Left ventricle myocardium superior (tissue), 1 donor: ENCODE measurements at places on chromosomes 4 and X. TPM values are rescaled to one million over a fixed set of nuclear protein-coding genes. Genes with fewer than 3 reads are reported as not detected.

The TLR1 gene
- 5.0 TPM for total RNA-seq

- no peak for DNase-seq
Measured at GRCh38 chrX:9573282-9574106, 108.6 kb downstream of the TBL1X start.

- no peak for DNase-seq
Measured at GRCh38 chr4:71553605-71554004, 214.8 kb downstream of the SLC4A4 start.

- DNase-seq = no peak
Measured at GRCh38 chr4:102578819-102579218, 77.7 kb downstream of the NFKB1 start.

DNA sequence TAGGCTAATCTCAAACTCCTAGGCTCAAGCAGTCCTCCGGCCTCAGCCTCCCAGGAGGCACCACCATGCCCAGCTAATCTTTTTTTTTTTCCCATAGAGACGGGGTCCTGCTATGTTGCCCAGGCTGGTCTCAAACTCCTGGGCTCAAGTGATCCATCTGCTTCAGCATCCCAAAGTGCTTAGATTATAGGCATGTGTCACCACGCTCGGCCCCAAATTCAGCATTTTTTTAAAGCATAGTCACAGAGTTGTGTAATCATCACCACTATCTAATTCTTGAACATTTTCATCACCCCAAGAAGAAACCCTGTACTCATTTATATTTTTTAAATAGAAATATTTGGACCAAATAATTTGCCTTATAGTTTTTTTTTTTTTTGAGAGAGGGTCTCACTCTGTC is 10.3 kb downstream of the CENPI start:
- DNase-seq = no peak
